ENCODE measurements at places on chromosomes 2 and 18.

GRCh38 chr2:239275044-239275685 lies 125.7 kb downstream of the HDAC4 start:
- no peak for DNase-seq

DNA sequence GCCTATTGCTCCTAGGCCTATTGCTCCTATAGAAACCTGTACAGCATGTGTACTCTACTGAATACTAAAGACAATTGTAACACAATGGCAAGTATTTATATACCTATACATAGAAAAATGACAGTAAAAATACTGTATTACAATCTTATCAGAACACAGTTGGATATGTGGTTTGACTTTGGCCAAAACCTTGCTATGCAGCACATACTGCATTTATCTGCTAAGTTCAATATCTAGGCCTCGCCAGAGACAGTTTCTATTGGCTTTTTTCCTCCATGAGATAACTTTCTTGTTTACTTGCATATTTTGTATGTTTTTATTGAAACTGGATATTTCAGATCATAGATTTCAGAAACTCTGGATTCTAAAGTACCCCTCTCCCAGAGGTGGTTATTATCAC lies 19.3 kb upstream of the TMEM87B start:
- DNase-seq: no peak

- no peak for DNase-seq
These were observed 129.8 kb downstream of the PDE11A start for GRCh38 chr2:177942731-177943130.

GRCh38 chr2:71683070-71683469 lies 229.7 kb downstream of the DYSF start:
- no peak for DNase-seq

DNA sequence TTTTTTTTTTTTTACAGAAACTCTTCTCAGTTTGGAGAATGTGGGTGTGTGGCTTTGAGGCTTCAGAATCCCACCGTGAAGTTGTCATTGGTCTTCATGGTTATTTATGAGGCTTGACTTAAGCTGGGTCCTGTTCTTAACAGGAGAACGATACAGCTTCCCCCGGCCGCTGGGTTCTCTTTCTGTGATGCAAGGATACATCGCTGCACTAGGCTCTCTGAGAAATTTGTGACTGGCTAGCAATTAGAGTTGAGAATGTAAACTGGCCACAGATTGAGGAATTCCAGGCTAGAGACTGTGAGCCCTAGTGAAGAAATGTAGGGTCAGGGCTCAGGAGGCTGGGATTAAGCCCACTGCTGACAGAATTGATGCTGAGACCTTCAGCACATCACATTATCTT lies 29.8 kb downstream of the MGAT5 start:
- no peak for DNase-seq

GRCh38 chr2:239443102-239443620 lies 42.3 kb upstream of the HDAC4 start:
- no peak for DNase-seq
